NCI-H146 (cell line): ENCODE measurements at places on chromosomes 2 and 18.

DNA sequence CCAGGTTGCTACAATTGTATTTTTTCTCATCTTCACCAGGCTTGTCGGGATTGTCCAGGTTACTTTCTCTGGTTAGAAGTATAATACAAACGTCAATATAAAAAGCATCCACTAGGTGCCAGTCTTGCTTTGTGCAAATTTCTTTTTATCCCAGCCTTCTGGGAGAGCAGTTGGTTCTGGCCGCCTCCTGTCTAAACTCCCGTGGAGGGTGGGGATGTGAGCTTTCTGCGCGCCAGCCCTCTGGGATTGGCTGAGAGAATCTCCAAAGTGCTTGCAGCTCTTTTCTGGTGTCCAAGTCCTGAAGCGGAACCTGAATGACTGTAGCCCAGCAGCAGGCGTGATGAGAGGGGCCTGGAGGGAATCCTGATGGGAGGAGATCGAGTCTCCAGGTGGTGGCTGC is 22.4 kb upstream of the TOGARAM2 start:
- peak; percentile 68 for DNase-seq

GRCh38 chr2:182134201-182134600 is 148.5 kb downstream of the PPP1R1C start:
- no peak for DNase-seq

DNA sequence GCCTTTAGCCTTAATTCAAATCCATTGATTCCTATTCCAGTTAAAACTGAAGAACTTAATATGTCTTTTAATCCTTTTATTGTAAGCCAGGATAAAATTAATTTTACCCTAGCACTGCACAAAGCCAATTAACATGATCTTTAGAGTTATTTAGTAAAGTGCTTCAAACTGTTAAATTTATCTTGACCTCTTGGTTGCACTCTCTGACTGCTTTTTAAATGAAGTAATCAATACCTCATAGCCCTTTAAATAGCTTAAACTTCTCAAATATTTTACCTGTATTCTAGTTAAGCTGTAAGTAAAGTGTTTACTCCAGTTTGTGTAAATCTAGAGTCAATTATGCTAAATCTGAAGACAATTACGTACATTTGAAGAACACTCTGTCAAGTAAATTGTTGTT is 221.0 kb downstream of the WDR7 start:
- no peak for DNase-seq

- no peak for DNase-seq
These were observed 13.8 kb upstream of the SERTAD2 start for GRCh38 chr2:64667535-64667934.

- no peak for DNase-seq
These were observed 23.2 kb downstream of the ACOXL start for GRCh38 chr2:110755491-110756078.
